ENCODE measurements at places on chromosomes 6 and 20.

DNA sequence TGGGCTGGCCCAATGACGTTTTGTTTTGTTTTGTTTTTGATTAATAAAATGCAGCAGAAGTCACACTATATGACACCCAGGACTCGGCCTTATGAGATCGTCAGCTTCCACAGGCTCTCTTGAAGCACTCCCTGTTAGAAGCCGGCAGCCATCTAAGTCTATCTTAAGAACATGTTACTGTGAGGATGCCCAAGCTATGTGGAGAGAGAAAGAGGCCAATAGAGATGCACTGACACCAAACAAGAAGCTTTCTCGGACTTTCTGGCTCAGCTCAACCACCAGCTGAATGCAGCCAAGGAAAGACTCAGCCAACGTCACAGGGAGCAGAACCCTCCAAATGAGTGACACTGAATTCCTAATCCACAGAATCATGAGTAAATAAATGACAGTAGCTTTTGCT lies 14.0 kb downstream of the SGK1 start:
- DNase-seq = peak; percentile 43

GRCh38 chr6:53327017-53327395 lies 21.7 kb downstream of the ELOVL5 start:
- DNase-seq = peak; percentile 27

- DNase-seq = peak; percentile 41
Measured at GRCh38 chr6:53484476-53485280, 60.2 kb downstream of the GCLC start.

DNA sequence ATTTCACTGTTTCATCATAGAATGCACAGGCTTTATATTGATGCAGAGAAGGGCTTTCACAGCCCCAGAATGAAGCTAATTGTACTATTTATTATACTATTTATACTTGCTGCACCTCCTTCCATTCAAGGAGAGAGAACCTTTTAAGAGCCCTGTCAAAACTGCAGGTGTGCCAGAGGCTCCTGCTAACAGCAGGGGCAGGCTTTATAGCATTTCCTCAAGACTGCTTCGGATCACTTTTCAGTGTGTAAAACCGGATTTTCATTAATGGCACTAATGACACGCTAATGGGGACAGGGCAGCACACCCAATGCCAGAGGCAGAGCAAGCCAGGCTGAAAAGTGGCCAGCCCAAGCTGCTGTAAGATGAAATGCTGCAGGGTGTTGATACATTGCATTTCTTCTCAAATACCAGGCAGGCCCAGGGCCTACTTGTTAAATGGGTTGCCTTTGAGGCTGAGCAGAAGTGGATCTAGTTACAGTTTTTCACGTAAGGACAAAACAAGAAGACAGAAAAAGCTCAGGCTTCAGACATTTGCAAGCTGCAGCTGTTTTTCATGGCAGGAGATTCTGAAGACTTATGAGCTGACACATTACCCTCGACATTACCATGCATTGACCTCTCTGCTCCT lies 487.7 kb upstream of the BTBD3 start:
- DNase-seq = no peak

GRCh38 chr20:19074828-19075516 lies 137.5 kb upstream of the SLC24A3 start:
- DNase-seq = no peak

- no peak for DNase-seq
Measured at GRCh38 chr6:41428336-41428995, 93.1 kb downstream of the NCR2 start.

GRCh38 chr20:33284284-33284683 lies 1.3 kb downstream of the BPIFB1 start:
- DNase-seq = no peak

DNA sequence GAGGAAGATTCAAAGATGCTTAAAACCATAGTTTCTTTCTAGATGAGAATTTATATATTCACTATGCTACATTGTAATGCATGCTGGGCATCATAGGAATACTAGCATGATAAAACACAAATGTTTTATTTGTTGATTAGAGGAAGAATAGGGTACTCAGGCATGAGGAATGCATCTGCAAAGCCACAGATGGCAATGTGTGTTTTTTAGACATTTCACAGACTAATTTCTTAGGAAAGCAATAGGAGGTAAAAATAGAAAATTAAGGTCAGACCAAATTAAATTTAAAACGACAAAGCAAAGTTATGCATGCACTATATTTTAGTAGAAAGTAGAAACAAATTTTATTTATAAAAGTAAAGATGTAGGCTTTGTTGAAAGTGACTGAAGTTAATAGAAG lies 2.1 kb downstream of the TTK start:
- DNase-seq = no peak

GRCh38 chr6:112800439-112800838 lies 453.3 kb downstream of the RFPL4B start:
- no peak for DNase-seq

- no peak for DNase-seq
Measured at GRCh38 chr20:9889270-9889981, 50.5 kb upstream of the PAK5 start.

GRCh38 chr6:106801256-106801655 lies 171.9 kb downstream of the QRSL1 start:
- DNase-seq = no peak

DNA sequence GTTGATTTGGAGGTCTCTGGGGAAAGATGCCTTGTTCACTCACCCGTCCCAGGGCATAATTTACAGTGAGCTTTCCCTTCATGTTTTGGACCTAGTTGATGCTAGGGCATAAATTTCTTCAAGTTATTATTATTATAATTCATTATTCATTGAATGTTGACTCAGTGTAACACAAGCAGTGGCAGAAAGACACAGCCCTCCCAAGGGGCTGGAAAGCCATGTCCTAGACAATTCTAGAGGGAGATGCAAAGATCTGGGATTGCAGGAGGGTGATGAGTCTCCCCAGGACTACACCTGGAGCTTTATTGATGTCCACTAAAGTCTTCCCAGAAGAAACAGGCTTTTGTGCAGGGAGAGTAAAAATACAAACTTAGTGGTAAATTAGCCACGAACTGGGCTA lies 322.0 kb upstream of the MOCS1 start:
- no peak for DNase-seq

GRCh38 chr6:74091136-74091793 lies 395.3 kb downstream of the CD109 start:
- DNase-seq = peak; percentile 36

DNA sequence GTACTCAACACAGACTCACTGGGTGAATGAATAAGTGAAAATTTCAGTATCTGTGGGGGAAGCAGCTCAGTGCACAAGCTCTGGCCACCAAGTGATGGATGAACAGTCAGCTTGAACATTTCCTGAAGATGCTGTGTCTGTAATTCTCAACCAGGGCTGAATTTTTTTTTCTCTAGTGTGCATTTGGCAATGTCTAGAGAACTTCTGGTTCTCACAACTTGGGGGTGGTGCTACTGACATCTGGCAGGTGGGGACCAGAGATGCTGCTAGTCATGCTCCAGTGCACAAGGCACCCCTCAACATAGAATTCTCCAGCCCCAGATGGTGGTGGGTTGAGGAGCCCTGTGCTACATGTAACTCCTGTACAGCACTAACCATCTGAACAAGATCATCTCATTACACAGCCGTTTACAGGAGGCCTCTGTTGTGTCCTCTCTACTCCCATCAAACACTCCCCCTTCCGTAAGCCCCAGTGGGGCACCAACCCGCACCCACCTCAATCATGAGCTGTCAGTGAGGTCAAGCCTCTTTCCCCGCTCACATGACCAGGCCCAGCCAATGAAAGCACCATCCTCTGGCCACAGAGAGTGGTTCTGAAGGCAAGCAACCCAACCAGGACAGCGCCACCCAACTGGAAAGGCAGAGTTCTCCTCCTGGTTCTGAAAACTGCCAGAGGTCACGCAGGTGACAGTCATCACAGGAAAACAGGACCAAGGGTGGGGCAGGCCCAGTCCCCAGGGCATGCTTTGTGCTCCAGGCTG lies 103.9 kb upstream of the PMEPA1 start:
- no peak for DNase-seq

- DNase-seq = no peak
Measured at GRCh38 chr20:48622421-48622820, 205.4 kb downstream of the PREX1 start.

GRCh38 chr6:25872814-25873213 lies 1.2 kb downstream of the SLC17A3 start:
- DNase-seq = no peak

DNA sequence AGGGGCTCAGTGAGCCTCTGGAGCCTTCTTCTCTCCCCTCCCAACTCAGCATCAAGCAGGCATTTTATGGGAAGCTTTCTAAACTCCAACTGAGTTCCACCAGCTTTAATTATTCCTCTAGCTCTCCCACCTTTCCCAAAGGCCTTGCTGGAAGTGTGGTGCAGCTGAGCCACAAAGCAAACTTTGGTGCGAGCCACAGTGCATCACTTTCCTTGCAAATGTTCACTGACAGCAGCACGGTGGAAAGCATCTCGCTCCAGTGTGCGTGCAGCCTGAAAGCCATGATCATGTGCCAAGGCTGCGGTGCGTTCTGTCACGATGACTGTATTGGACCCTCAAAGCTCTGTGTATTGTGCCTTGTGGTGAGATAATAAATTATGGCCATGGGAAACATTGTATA lies 78.8 kb downstream of the ASXL1 start:
- DNase-seq = no peak

- DNase-seq = peak; percentile 78
Measured at GRCh38 chr6:116461932-116462885, 1.0 kb downstream of the CALHM6 start.

GRCh38 chr6:110053395-110054240 lies 75.5 kb downstream of the GPR6 start:
- DNase-seq = peak; percentile 78

- DNase-seq = no peak
Measured at GRCh38 chr6:6818078-6818639, 229.6 kb downstream of the LY86 start.

GRCh38 chr6:157592541-157592940 lies 211.6 kb downstream of the ZDHHC14 start:
- no peak for DNase-seq

GRCh38 chr6:157121897-157122296 lies 201.4 kb downstream of the TMEM242 start:
- no peak for DNase-seq

- DNase-seq = peak; percentile 57
Measured at GRCh38 chr6:99334526-99335127, 14.8 kb downstream of the FAXC start.

GRCh38 chr20:23631981-23632710 lies 5.6 kb downstream of the CST3 start:
- DNase-seq = no peak

DNA sequence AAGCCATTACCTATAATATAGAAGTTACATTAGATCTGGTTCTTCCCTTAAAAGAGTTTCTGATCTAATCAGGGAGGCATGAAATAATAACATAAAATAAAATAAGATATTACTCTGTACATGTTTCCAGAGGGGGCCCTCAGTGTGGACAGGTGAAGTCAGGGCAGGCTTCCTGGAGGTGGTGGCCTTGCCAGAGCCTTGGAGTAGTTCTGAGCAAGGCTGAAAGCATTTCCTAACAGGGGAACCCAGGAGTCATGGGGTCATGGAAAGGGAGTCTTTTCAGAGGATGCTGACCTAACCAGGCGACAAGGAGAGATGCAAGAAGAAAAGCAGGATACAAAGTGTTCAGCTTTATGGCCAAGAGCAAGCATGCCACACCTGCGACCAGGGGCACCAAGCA lies 471.3 kb upstream of the AGPAT4 start:
- no peak for DNase-seq

Data from AG20443 (cell line).